Heart right ventricle (tissue), 16 donors: ENCODE measurements at places on chromosomes 16 and 17. TPM values are rescaled to one million over a fixed set of nuclear protein-coding genes. Genes with fewer than 3 reads are reported as not detected.

Gene CPNE7
- not detected for total RNA-seq

Gene MT1M
- total RNA-seq, result 24.3 TPM

Gene NARF
- 56.3 TPM for total RNA-seq

Gene HID1
- total RNA-seq, result 14.0 TPM

Gene KRTAP9-8
- not detected for total RNA-seq

Gene KRTAP9-2
- total RNA-seq, result not detected

Gene IL32
- 23.4 TPM for total RNA-seq

Gene FBXL16
- not detected for total RNA-seq

Gene SRCIN1
- 0.27 TPM for total RNA-seq

Gene TP53I13
- total RNA-seq, result 26.5 TPM

Gene CRYM
- total RNA-seq, result 179 TPM

Gene ARL5C
- total RNA-seq, result not detected

Gene GDPD3
- 1.2 TPM for total RNA-seq

Gene NUP93
- 26.0 TPM for total RNA-seq

Gene MARVELD3
- not detected for total RNA-seq

Gene GCGR
- total RNA-seq, result not detected

Gene CALB2
- 1.8 TPM for total RNA-seq

Gene HSD17B2
- not detected for total RNA-seq

Gene MIS12
- 10.4 TPM for total RNA-seq

Gene NOG
- total RNA-seq, result 0.15 TPM

Gene NPIPB9
- total RNA-seq, result not detected

Gene TP53TG3C
- not detected for total RNA-seq

Gene MRM1
- 5.7 TPM for total RNA-seq

Gene MEOX1
- total RNA-seq, result 20.7 TPM

Gene C1QTNF8
- total RNA-seq, result not detected

Gene CLEC3A
- total RNA-seq, result not detected

Gene CCDC200
- not detected for total RNA-seq

Gene KRT32
- not detected for total RNA-seq

Gene ALOX15B
- not detected for total RNA-seq

Gene CEP20
- 32.3 TPM for total RNA-seq

Gene CDK5RAP3
- 58.1 TPM for total RNA-seq

Gene ZFPM1
- 3.2 TPM for total RNA-seq
